ENCODE measurements at places on chromosomes 16 and 17.

DNA sequence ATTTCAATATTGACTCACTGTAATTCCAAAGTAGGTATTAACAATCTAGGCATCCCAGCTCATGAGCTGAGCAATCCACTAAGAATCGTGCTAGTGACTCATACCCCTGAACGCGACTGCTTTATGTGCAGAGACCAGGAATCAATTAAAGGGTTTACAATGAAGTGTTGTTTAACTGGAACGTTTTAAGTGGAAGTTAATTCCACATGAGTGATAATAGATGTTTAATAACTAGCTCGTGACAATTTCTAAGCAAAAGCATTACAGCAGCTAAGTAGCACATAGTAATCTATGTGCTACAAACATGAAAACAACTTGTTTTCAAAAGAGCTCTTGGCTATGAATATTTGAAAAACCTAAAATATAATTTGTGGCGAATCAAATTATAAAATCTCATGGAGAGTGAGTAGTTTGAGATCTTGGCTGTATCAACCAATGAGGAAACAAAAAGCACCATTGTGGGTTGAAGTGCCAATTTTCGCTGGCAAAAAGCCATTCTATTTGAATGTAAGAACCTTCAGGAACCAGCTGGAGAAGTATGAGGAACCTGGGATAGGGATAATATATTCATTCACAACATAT, 9.4 kb downstream of the GJC1 start:
- DNase-seq = no peak

DNA sequence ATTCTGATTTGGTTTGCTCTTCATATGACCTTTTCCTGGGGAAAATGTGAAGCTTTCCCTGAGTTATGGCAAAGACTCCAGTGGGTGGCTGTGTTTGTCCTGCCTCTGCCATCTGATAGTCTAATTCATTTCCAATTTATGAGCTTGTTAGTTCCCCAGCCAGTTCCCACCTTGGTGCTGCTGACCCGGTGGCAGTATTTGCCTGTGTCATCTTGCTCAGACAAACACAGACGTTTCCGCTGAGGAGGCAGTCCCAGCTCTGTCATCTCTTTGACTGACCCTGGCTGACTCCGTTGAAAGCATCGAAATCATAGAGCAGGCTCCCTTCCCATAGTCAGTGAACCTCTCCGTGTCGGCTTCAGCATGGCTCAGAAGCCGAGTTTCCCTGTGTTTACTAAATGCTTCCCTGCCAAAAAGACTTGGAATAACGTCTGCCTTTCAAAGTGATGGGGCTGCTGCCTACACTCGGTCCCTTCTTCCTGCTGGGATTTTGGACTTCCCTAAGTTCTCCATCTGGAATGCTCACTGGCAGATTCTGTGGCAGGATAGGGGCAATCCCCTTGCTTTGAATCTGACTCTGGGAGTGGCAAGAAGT, 538.3 kb downstream of the NPIPA7 start:
- DNase-seq = no peak

DNA sequence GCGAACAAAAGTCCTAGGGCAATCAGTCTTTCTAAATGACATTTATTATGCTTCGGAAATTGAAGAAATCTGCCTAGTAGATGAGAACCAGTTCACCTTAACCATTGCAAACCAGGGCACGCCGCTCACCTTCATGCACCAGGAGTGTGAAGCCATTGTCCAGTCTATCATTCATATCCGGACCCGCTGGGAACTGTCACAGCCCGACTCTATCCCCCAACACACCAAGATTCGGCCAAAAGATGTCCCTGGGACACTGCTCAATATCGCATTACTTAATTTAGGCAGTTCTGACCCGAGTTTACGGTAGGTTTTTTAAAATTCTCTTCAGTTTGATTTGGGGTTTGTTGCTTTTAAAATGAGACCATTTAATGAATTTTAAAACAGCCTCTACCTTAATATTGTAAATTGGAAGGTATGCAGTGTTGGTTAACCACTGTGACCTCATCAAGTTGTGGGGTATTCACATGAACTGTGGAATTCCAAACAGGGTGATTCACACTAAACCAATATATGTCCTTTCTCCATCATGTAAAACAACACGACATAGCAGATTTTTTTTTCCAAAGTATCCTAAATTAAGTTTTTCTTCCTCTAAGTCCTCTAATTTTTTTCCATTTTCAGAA, 6.2 kb upstream of the EVI2A start:
- no peak for DNase-seq

DNA sequence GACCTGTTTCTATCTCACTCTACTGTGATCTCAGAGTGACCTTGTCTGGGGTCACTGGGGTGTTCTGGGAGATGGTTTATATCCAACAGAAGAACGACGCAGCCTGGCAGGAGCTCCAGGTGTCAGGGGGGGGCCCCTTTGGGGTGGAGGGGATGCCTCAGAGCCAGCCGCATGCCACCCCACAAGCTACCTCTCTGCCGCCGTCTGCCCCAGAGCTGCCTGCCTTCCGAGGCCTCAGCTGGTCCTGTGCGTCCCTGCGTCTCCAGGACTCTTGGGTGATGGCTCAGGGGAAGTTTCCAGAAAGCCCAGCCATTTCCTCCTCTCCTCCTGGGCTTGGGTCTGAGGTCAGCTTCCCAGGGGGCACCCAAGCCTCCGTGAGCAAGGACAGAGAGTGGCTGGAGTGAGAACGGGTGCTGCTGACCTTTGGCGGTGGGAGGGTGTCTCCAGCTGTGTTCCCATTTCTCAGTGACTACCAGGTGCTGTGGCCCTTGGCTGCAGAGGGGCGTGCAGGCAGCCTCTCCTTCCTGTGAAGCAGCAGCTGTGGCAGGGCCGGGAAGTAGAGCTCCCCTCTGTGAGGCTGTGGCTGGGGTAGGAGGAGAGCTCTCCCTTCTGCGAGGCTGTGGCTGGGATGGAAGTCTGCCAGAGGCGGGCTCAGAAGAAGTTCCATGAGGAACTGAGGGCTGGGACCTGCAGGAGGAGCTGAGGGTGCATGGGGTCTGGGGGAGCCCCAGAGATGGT, 19.8 kb downstream of the JPH3 start:
- no peak for DNase-seq

DNA sequence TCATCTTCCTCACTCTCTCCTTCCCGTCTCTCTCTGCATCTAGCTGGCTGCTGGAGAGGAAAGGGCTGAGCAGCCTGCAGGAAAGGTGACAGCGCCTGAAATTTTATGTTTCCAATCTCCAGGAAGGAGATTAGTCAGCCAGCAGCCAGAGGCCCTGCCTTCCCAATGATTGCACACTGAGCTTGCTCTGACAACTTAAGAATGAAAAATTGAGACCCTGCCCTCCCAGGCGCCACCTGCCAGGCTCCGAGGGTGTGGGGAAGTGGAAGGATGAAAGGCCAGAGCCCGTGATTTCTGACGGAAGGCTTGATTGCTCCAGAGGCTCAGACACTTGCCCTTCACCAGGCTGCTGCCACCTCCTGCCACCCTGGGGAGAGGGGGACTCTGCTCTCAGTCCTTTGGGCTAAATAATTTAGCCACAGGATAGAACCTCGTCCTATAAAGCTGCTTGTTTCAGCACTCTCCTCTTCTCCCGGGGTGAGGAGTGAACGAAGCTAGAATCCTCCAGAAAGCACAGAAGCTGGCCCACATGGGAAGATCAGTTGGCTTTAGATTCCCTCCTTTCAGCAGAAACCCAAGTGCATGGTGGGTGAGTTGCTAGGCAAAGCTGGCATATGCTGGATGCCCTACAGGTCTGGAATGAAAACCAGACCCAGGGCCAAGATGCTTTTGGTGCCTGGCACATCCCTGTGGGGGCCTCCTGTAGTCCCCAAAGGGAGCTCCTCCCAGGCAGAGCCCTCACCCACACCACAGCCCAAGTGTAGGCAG, 33.5 kb downstream of the GRIN2C start:
- DNase-seq = no peak

DNA sequence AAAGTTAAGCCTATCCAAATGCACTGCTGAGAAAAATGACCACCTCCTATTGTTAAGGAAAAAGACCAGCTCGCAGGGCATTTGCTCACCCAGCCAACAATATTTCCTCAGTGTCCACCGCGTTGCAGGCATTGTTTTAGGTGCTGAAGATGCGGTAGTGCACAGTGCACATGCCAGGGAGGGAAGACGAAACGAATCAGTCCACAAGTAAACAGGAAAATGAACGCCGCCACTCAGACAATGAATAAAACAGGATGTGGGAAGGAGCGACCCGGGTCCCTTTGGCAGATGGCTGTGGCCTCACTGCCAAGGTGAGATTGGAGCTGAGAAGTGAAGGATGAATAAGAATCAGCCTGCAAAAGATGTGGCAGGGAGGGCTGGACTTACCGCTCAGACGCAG, 249.2 kb downstream of the FOXL1 start:
- DNase-seq = no peak

DNA sequence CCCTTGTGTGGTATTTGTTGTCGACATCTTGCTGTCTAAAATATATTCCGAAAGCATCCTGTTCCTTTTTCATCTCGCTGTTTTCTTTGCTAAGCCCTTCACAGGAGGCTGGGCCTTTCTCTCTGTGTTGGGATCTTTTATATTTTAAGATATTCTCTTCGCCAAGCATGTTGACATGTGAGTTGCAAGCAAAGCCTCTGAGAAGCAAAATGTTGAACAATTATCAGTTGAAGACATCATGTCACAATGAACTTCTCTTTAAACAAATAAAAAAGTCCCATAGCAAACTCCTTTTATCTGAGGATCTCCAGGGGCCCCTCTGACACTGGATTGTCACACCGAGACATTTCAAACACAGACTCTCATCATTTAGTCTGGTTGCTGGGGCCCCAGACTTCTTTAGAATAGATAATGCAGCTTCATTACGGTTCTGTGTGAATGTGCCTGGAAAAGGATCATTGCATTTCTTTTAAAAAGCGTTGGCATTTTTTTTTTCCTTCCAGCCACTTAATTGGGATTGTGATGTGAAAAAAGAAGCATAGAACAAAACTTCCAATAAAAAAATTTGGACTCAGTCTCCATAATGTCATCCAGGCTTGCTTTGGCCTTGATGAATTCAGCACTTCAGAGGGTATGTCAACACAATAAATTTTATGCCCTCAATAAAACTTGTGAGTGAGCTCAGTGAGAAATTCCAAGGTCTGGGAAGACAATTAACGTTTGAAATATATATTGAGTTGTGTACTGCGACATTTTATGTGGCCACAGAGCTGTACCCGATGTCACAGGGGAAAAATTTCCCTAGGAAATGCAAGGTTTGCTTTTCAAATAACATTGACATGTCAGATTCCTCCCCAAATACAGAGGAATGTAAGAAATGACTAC, 496.8 kb downstream of the XYLT1 start:
- no peak for DNase-seq

DNA sequence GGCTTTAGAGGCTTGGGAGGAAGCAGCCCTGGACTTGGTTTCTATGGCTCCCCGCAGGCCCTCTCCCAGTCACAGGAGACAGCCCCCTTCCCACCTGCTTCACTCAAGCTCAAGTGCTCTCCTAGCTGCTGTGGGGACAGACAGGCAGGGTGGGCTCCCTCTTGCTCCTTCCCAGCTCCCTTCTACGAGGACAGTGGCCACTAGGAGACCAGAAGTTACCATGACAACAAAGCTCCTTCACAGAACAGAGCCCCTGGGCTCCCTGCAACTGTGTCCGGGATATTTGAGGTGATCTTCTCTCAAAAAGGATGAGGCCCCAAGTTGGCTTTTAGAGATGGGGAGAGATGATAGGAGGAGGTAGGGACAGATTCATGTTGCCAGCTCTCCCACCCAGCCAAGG, 116.3 kb downstream of the AMFR start:
- DNase-seq = no peak

DNA sequence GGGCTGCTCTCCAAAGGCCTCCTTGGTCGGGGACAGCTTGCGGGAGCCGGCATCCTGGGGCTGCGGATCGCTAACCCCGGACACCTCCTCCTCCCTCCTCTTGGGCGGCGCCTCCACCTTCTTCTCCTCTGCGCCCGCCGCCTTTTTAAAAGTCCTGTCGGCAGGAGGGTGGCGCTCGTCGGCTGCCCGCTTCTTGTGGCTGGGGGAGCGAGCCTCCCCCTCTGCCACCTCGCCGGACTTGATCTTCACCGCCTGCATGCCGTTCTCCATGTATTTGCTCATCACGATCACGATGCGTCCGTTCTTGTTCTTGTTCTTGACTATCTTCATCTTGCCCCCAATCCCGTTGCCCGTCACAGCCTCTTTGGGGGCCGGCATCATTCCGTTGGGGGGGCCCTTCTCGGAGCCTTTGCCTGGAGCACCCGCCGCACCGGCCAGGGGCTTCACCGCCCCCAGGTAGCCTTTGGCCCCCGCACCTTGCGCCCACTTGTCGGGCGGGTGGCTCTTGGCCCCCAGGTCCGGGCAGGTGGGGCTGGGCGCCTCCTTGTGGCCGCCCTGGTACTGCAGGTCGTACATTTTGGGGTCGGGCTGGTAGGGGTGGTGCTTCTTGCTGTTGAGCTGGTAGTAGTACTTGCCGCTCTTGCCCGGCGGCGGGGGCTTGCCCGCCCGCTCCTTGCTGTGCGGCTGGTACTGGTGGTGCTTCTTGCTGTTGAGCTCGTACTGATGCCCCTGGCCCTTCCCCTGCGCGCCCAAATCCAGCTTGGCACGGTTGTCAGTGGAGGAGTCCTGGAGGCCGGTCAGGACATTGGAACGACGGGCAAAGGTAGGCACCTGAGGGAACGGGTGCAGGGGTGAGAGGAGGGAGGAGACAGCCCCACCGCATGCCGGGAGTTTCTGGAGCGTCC, 4.4 kb downstream of the CBX4 start:
- DNase-seq = peak; percentile 47

DNA sequence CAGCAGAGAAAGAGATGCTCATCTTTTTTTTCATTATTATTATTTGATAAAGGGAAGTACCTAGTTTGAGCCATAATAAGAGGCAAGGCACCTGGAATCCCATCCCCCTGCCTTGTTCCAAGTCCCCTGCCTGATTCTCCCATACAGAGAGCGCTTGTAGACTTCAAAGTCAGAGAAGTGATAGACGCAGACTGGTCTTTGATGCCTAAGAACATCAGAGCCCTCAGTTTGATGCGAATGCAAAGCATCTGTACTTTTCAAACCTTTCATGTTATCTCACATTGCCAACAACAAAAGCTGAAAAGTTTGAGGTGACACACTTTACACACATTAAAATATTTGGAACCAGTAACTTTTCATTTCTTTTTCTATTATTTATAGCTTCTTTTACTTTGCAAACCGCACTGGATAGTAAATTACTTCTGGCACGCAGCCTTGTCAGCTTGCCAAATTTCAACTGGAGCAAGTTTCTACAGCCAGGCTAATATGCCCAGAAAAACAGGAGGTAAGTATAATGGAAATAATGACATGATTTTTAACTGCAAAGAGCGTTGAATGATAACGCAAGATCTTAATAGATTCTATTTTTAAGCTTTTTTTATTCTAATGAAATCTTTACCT, 5.9 kb upstream of the UTP6 start:
- DNase-seq = no peak

Measured in activated CD4-positive, alpha-beta T cell treated with anti-CD3 and anti-CD28 coated beads, Interleukin-2, amount 50 U/mL, for 1 hour (primary cell).